ENCODE measurements at places on chromosomes 12 and 14.

- DNase-seq: no peak
Observed at GRCh38 chr12:127239781-127240180, 1027.2 kb upstream of the TMEM132C start.

DNA sequence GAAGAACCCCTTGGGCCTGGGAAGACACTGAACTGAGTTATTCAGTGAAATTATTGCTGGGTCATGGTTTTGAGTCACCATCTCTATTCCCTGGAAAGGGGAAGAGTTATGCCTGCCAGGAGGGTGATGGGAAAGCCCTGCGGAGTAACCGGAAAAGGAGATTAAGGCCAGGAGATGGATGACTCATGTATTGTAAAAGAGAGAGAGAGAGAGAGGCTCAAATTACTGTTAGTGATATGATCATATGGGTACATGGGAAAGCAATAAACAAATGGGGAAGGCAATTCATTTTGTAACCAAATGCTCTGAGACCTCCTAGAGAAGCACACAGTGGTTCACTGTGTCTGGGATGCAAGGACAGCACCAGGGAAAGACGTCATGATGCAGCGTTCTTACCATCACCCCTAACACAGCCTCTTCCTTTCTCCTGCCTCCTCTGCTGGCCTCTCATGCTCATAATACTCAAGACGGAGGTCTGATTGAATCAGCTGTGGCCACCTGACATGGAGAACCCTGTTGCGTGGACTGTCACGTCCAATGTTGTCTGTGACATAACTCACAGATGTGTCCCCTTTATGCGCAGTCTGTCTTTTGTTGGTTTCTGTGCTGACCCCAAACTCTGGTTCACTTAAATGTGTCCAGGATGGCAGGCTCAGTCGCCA lies 243.7 kb downstream of the TMEM132D start:
- DNase-seq: peak; percentile 74

GRCh38 chr12:58443273-58443980 lies 476.9 kb downstream of the LRIG3 start:
- DNase-seq: no peak

- no peak for DNase-seq
Observed at GRCh38 chr14:76882651-76883050, 56.4 kb downstream of the LRRC74A start.

- DNase-seq: no peak
Observed at GRCh38 chr12:88242571-88242925, 100.4 kb downstream of the TMTC3 start.

- DNase-seq: no peak
Observed at GRCh38 chr12:33944703-33945437, 77.4 kb upstream of the ALG10 start.

DNA sequence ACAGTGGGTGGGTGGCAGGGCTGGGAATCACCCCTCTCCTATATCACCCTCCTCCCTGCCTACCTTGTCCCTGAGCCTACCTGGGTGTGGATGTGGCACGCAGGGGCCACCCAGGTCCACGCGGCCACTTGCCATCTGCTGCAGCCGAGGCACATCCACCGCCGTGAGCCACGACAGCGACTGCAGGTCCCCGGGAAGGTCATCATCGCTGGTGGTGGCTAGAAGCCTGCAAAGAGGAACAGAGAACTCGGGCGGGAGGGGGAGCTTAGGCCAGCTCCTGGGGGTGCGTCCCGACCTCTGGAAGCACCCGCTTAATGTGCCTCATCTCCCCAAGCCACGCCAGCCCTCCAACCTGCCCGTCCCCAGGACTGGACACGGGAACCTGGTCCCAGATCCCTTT lies 19.0 kb downstream of the FOXN4 start:
- no peak for DNase-seq

DNA sequence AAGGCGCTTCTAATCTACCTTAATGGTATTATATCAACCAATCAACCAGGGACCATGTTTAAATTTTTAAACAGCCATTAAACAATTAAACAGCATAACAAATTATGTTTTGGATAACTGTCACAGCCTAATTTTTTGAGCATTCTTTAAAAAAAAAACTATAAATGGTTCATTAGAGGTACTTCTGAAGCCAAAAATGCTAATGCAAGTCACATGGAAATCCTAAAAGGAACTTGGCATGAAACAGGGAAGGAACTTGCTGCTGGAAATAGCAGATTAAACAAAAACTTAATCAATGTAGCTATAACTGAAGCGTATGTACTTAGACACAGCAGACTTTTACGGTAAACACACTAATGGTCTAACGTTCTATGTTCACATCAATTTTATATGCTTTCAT lies 190.2 kb upstream of the BTG1 start:
- no peak for DNase-seq

GRCh38 chr12:58576081-58576480 lies 344.2 kb downstream of the LRIG3 start:
- no peak for DNase-seq

GRCh38 chr12:3432868-3433267 lies 58.1 kb upstream of the PRMT8 start:
- DNase-seq: no peak

DNA sequence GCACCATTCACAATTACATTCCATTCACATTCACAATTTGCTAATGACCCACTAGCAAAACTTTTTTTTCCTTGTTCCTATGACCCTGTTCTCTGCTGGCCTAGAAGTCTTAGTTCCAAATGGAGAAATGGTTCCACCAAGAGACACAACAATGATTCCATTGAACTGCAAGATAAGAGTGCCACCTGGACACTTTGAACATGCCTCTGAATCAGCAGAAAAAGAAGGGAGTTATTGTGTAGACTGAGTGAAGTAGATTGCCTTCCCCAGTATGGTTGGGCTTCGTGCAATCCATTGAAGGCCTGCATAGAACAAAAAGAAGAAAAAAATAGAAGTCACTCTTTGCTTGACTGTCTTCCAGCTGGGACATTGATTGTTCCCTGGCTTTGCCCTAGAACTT lies 133.8 kb upstream of the PMCH start:
- no peak for DNase-seq

- no peak for DNase-seq
Observed at GRCh38 chr12:23760495-23760894, 189.0 kb downstream of the SOX5 start.

- peak; percentile 70 for DNase-seq
Observed at GRCh38 chr12:94304566-94305061, 155.1 kb downstream of the CEP83 start.

DNA sequence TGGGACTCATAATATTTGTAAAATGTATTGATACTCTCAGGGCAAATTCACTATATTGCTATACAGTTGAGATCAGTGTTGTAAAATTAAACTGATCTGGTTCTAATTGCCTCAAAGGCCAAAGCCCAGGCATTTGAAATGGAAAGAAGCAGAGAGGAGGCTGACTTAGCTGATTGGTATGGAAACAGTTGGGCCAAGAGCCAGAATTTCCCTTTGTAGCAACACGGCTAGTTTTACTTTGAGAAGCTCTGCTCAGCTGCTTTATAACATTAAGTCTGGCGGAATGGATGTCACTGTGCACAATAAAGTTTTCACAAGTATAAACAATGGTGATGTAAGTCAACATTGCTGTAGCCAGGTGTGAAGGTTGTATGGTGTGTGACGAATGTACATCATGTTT lies 186.4 kb downstream of the MSRB3 start:
- DNase-seq: peak; percentile 86

DNA sequence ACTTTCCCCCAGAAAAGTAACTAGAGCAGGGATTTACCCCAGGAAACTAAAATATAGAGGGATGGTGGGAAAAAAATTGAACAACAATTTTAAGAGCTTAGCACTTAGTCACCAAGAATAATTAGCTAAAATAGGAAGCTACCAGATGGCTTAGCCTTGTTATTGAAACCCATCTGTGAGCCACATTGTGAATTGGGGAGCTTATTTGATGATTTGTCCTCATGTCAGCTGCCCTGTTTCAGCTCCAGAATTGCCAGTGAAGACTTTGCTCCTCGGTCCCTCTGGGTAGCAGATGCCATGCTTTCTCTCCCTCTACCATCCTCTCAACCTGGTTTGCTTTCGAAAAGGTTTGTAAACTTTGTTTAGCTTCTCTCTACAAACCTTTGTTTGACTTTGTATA lies 67.7 kb upstream of the PTHLH start:
- no peak for DNase-seq

- DNase-seq: no peak
Observed at GRCh38 chr12:111246477-111247011, 122.4 kb downstream of the PHETA1 start.

DNA sequence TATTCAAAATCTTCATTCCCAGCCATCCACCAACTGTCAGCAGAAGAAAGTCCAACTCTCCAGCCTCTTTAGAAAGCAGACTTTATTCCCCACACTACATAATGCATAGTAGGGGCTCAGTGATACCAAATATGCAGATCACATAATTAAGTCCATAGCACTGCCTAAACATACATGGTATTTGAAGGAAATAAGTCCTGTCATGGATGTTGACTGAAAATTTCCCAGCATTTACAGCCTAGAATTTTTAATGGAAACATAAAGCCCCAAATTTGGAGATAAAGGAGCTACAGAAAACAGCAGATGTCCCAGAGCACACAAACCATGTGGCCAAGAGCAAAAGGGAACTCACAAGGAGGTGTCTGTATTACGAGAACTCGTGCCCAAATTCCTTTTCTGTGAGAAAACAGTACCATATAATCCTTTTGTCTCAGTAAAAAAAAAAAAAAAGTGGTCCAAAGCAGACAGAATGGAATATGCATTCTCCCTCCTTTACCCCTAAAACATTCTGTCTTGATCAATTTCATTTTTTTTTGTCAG lies 920.5 kb downstream of the NRXN3 start:
- no peak for DNase-seq

- no peak for DNase-seq
Observed at GRCh38 chr12:70948976-70949336, 28.4 kb upstream of the PTPRR start.

- DNase-seq: no peak
Observed at GRCh38 chr12:93008044-93008778, 79.1 kb upstream of the EEA1 start.

GRCh38 chr14:87184180-87184579 lies 808.8 kb downstream of the GALC start:
- no peak for DNase-seq

- DNase-seq: no peak
Observed at GRCh38 chr12:9725213-9725870, 7.6 kb downstream of the CLECL1 start.

GRCh38 chr12:27083861-27084394 lies 1.6 kb upstream of the C12orf71 start:
- no peak for DNase-seq

- DNase-seq: no peak
Observed at GRCh38 chr12:98738539-98738938, 93.4 kb downstream of the APAF1 start.

GRCh38 chr14:49886523-49886922 lies 6.4 kb upstream of the ARF6 start:
- no peak for DNase-seq

DNA sequence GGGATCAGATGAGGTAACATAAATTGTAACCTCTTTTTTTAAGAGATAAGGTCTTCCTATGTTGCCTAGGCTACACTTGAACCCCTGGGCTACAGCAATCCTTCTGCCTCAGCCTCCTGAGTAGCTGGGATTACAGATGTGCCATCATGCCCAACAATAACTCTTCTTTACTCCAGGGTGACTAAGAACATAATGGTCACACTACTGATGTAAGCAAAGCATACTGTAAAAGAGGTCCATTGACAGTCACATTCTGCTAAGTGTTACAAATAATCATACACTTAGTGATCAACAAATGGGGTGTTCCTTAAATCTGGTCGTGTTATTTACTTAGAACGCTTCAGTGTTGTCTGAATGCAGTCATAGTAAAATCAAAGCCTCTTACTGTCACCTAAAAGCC lies 68.9 kb downstream of the EPS8 start:
- DNase-seq: no peak

DNA sequence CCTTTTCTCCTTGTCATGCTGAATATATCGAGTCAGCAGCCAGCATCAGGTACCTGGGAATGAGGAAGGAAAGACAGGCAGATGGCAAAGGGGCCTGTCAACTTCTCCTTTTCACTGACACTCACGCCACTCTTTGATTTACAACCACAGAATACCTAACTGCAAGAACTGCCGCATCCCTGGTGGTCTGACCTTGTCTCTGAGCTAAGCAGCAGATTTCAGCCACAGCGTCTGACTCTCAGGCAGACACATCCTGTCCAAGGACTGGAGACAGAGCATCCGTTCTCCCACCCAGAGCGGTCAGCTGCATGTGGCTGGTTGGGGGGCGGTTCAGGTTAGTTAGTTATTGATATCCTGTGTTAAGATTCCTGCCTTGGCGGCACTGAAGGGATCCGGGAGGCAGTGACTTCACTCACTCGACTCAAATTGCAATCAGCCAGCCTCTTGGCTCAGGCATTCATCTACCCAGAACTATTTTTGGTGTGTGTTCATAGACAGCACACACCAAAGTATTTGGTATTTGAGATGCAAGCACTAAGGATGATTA lies 11.2 kb upstream of the MAP1LC3B2 start:
- DNase-seq: no peak

GRCh38 chr14:54730156-54730961 lies 163.4 kb downstream of the SAMD4A start:
- no peak for DNase-seq

DNA sequence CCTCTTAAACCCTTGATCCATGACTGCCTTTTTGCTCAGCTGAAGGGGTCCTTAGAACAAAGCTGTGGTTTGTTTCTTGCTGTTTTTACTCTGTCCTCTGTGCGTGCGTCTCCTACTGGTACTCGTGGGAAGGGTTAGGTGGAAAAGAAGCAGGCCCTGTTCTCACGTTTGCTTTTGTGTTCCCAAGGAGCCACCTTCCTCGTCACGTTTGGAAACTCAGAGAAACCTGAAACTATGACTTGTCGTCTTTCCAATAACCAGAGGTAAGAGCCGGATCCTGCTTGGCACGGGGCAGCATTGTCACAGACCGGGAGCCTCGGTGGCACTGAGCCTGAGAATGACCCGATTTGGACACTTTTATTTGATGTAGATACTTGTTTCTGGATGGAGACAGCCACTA lies 13.1 kb downstream of the ZFYVE21 start:
- DNase-seq: no peak

DNA sequence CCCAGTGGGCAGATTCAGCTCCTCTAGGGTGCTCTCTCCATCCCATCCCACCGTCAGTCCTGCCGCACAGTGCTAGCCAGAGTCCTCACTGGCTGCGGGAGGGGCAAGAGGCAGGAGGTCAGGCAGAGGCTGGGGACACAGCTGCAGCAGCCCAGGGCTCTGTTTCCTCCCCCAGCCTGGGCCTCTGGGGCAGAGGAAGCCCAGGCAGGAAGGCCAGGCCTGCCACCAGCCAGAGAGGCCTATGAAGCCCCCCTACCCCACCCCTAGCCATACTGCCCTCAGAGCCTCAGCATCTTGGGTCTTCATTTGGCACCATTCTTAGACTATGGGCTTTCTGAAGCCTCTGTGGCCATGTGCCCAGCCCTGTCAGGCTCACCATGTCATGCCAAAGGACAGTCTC lies 3.4 kb downstream of the ACVRL1 start:
- DNase-seq: no peak
